ENCODE measurements at places on chromosomes 12 and 14.

- no peak for DNase-seq
Observed at GRCh38 chr14:99774556-99775307, 18.5 kb upstream of the EML1 start.

GRCh38 chr14:91509083-91509877, 830 bp downstream of the PPP4R3A start:
- no peak for DNase-seq

GRCh38 chr14:90072350-90072749, 10.6 kb downstream of the KCNK13 start:
- DNase-seq, result no peak

GRCh38 chr14:20775043-20775442, 6.0 kb upstream of the RNASE6 start:
- no peak for DNase-seq

DNA sequence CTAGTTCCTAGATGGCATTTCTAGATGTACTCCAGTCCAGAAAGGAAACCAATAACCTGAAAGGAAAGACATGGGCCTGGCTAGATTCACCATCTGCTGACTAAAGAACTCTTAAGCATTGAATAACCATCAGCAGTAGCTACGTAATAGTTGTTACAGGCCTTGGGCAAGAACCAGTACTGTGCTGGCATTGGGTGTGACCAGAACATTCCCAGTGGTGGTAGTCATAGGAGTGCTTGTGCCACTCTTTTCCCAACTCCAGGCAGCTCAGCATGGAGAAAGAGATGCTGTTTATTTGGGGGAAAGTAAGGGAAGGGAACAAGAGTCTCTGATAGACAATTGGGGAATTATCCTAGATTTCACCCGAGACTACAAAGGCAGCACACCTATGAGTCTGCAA, 333.3 kb downstream of the SLC16A7 start:
- no peak for DNase-seq

DNA sequence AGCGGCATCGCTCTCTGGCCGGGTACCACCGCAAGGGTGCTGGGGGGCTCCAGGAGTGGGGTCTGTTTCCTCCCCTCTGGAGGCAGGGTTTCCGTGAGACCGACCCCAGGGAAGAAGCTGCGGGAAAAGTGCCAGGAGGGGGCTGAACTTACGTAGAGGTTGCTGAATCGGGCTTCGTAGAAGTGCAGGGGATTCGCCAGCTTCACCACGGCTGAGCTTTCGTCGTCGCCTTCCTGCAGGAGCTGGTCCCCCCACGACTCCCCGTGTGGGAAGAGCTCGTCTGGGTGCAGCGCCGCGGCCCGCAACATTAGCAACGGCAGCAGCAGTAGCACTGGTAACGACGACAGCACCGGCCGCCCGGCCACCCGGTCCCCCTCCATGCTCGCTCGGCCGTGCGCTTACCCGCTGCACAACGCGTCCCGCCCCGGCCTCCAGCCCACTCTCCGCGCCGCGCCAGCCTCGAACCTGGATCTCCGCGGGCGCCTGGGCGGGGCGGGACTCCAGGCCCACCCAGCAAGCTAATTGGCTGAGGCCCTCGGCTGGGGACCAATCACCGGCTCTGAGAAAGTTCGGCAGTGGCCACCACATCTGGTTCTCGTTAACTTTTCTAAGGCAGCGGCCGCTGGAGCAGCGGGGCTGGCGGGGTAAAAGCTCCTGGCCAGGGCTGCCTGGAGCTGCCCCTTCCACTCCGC, at the start of gene NID2:
TSS of gene NID2 (minus strand) at position 445 of the 692 bp plus-strand sequence. CDS start at position 380, 65 bp downstream.
- DNase-seq, result no peak

GRCh38 chr12:41013881-41014642, 174.1 kb upstream of the PDZRN4 start:
- DNase-seq, result no peak

GRCh38 chr12:32471591-32472001, 72.2 kb downstream of the FGD4 start:
- DNase-seq, result no peak

DNA sequence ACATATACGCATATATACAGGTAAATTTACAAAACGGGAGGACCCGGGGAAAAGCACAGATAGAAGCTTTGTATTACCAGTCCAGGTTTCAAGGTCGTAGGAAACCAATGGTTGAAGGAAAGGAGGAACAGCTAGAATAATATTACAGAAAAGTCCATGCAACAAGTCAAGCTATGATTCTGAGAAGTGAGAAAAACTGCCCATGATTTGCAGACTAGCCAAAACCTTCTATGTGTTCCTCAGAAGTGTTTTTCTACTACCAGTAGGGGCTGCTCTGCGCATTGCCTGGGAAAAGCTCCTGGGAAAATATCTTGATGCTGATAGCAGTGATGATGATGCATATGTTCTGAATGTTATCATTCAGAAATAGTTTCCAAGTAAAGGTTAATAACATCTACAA, 2.2 kb downstream of the PDZRN4 start:
- no peak for DNase-seq

DNA sequence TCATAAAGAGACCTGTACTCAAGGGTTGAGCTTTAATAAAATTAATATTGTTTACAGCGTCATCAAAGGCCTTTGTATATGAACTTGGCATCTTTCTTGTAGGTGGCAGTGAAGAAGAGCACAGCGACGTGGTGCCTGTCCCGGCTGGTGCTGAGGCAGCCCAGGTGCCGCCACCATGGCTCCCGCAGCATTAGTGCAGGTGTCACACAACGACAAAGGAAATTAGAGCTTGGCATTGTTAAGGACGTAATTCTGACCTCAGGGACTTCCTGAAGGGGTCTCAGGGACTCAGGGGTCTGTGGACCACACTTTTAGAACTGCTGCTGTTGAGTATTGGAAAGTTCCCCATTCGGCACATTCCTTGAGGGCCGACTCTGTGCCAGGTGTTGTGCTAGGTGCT, 24.1 kb downstream of the EML1 start:
- DNase-seq, result no peak

- DNase-seq, result no peak
Observed at GRCh38 chr12:58459191-58459590, 461.1 kb downstream of the LRIG3 start.

DNA sequence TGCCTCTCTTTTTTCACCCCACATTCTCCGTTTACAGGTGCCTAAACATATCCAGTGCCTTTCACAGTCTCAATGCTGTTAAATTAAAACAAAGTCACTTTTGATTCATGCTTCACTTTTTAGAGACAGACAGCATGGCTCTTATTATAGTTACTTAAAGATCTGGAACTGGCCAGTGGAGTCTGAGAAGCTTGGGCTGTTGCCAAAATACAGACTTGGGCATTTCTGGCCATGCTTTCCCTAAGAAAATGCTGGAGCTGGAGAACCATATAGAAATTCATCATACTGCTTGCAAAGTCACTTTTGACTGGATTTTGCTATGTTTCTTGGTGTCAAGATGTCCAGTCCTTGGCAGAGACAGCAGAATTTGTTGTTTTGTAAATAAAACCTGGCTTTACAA, 12.2 kb upstream of the GPR68 start:
- DNase-seq, result no peak

DNA sequence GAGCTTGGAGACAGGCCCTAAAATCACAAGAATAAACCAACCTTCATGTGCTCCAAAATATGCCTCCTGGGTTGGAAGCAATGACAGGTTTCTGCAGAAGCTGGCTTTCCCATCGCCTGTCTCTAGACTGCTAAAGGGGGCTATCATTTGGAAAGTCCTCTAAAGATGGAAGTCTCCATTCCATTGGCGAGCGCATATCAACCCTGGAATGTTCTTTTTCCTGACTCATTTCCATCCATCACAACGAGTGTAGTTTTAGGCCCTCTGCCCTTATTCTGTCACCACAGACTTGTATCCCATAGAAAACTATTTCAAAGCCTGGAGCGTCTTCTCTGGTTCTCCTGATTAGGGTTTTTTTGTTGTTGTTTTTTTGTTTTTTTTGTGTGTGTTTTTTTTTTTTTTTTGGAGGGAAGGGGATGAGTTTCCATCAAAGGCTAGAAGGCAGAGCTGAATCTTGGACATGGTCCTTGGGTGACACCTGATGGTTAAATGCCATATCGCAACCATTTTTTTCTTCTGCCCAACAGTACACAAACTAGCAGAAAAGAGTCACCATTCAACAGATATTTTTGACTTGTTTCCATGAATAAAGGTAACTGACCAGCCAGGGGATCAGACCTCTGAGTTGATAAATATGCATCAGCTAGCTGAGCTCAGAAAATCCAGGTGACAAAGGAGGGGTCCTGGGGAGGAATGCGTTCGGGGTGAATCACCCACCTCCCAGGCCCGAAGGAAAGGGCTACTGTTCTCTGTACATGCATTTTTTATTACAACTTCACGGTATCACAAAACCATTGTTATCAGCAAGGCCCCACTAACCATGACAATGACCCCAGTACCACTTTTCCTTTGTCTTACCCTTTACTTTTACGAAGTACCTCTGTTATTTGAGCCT, 40.5 kb downstream of the KCNA5 start:
- no peak for DNase-seq

- DNase-seq, result no peak
Observed at GRCh38 chr12:110600254-110600653, 13.7 kb upstream of the TCTN1 start.

DNA sequence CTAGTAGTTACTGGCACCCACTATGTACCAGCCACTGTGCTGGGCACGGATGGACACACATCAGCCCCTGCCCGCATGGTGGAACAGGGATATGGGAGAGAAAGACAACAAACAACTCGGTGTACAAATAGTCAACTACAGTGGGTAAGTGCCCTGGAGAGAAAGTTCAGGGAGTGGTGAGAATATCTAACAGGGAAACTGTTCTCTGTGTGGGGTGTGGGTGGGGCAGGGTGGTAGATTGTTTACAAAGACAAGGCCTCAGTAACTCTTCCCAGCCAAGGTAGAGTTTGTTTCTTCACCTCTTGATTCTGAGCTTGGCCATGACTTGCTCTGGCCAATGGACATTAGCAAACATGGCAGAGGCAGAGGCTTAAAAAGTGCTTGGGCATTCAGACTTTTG, 12.9 kb upstream of the CLMN start:
- DNase-seq, result no peak

DNA sequence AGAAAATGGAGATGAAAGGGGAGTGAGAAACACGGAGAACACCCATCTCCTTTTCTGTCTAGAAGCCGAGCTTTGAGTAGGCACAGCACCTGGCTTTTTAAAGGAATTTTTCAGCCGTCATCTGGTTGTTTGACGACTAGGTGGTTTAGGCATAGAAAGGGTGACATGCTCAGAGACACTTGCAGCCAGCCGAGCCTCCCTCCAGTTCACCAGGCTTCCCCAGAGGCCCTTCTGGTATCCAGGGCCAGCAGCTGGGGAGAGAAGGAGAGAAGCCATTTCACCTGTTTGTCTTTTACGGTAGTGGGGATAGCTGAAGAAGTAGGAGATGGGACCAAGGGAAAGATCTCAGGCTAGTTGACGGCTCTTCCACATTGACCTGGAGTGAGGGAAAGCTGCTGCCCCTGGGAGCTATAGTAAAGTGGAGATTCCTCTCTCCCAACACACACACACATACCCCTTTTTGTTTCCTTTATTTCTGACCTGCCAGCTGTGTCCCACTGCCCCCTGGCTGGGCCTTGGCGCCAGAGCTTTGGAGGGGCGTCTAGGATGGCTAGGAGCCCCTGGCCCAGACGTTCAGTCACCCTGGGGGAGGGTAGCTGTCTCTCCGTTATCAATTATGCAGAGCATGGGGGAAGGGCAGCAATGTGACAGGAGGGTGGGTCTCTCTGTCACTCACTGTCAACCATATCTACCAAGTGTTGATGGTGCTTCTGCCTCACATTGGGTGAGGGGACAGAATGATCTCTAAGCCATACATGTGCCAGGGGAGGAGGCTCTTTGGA, 5.5 kb downstream of the MAP3K12 start:
- DNase-seq, result no peak

GRCh38 chr14:57302883-57303282, 34.1 kb downstream of the AP5M1 start:
- no peak for DNase-seq

GRCh38 chr14:22471545-22472121, 117.4 kb downstream of the DAD1 start:
- no peak for DNase-seq

DNA sequence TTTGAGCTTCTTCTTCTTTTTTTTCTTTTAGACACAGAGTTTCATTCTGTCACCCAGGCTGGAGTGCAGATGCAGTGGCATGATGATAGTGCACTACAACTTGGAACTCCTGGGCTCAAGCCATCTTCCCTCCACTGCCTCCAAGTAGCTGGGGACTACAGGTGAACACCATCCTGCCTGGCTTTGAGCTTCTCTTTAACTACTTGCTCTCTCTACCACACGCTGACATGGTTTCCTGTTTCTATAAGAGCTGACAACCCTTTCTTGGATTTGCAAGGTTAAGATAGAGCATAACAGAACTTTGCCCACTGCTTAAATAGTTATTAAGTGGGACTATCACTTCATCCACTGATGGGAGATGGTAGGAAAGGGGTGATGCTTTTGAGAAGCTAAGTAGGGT, 82.4 kb upstream of the SLC38A2 start:
- no peak for DNase-seq

- no peak for DNase-seq
Observed at GRCh38 chr12:67415473-67415872, 146.3 kb downstream of the CAND1 start.

GRCh38 chr14:72701605-72702004, 192.3 kb downstream of the DPF3 start:
- DNase-seq, result no peak

DNA sequence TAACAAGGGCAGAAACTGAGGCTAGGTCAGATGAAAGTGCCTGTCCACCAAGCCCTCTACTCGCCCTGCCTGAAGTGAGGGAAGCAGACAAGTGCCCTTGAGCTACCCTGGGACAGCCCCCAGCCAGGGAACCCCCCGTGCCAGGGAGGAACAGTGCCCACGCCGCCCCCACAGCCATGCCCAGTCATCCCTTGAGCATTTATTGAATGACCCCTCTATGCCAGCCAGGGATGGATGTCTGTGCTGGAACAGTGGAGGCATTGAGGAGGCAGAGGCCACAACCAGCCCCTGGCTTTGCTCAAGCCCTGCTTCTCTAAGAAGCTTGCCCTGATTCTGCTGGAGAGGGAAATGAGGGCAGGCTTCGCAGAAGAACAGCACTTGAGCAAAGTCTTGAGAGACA, 3.7 kb upstream of the AQP6 start:
- DNase-seq, result no peak

GRCh38 chr12:124194893-124195566, 99.9 kb upstream of the RFLNA start:
- DNase-seq, result no peak

DNA sequence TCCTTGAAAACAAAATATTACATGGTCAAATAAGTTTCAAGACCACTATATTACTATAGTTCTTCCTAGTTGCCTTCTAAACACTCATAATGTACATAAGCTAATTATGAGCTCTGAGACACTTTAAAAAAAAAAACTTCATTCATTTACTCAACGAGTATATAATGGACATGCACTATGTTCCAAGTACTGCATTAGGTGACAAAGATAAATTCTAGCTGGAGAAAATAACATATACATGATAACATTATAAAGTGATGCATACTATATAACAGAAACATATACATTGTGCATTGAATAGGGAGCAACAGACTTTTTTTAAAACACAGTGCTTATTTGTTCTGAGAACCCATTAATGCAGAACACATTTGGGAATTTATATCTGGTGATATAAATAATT, 202.3 kb downstream of the NELL2 start:
- DNase-seq, result no peak
